ENCODE measurements at places on chromosomes 6 and 20. TPM values are rescaled to one million over a fixed set of nuclear protein-coding genes. Genes with fewer than 3 reads are reported as not detected.
A peak's percentile ranks its signal among the peaks of the same experiment; 100 is the strongest.

SRMS gene
- not detected for total RNA-seq

GRCh38 chr6:32462609-32463008, 22.9 kb downstream of the HLA-DRA start:
- H3K27ac ChIP-seq: no peak overlapping the region
- peaks cover 63% of the 10 kb centered on the region for H3K27me3 ChIP-seq
- peak; percentile 38 for DNase-seq
- peaks cover 8% of the 10 kb centered on the region for H3K4me1 ChIP-seq
- no peak overlapping the region for H3K4me3 ChIP-seq
- H3K36me3 ChIP-seq: peaks cover 2% of the 10 kb centered on the region

DNA sequence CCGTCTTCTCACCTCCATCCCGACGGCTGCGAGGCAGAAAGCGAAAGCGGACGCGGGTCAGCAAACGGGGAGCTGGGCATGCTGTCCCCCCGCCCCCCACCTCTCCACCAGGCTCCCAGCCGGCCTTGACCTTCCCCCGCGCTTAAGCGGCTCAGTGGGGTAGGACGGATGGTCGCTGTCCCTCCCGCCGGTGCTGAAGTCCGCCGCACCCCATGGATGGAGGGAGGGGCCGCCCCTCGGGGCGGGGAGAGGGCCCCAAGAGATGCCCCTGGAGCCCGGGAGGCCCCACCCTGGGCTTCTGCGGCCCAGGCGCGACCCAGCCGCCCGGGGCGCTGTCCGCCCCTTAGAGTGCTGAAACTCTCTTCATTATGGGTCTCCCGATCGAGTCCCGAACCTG, at the start of gene KCNB1:
KCNB1 (minus strand) TSS at position 48 of the 397 bp plus-strand sequence. CDS start 188 bp downstream, outside the sequence.
- peaks cover 75% of the 10 kb centered on the region for H3K27me3 ChIP-seq
- peak; percentile 61 for DNase-seq
- no peak within 1 kb of the TSS for H3K4me3 ChIP-seq

DNA sequence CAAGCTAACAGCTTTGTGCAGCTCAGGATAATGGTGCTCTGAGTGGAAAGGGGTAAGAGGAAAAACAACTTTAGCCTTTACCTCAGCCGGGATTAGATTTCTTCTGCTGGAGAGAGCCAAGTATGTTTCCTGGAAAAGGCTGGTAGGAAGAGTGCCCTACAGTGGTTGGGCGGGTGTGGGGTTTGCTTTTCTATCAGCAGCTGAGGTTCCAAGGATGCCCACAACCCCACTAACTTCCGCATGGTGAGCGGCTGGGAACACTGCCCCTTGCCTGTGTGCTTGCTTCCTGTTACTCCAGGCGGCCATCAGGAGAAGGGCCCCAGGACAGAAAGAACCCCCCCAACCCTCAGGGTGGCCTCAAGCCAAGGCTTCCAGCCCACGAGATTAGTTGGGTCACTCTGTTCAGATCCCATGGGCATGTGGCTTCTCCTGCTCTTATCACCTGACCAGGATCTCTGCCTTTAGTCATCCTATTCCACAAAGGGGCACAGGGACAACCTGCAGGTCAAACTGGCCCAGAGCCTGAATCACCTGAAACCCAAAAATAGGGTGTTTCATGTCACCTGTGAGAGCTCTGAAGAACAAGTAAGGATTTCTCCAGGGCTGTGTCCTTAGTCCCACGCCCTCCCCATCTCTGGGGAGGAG, 10.5 kb downstream of the MRPS18A start:
- no peaks in the 10 kb centered on the region for H3K4me1 ChIP-seq
- no peaks in the 10 kb centered on the region for H3K27me3 ChIP-seq
- H3K4me3 ChIP-seq: no peak overlapping the region
- DNase-seq: no peak
- no peak overlapping the region for H3K27ac ChIP-seq

DNA sequence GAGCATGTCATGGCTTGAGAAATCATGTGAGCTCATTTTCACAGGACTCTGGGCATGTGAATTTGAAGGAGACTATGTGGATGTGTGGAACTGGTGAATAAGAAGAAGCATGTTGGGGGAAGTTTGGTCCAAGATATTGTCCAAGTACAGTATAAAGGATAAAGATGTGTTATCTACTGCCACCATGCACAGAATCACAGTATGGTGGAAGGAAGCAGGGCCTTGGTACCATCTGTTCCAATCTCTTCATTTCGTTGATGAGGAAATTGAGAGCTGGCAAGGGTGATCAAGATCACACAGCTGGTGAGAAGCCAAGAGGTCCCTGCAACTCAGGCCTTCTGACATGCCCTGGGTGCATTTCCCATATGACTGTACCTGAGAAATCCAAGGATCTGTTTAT, 31.5 kb upstream of the RIPOR2 start:
- no peak overlapping the region for H3K27ac ChIP-seq
- H3K36me3 ChIP-seq: peaks cover 3% of the 10 kb centered on the region
- no peaks in the 10 kb centered on the region for H3K27me3 ChIP-seq
- H3K4me1 ChIP-seq: peaks cover 62% of the 10 kb centered on the region
- no peak overlapping the region for H3K4me3 ChIP-seq

Measured in activated naive CD8-positive, alpha-beta T cell treated with anti-CD3 and anti-CD28 coated beads for 36 hours (primary cell).